HCT116 (cell line): ENCODE measurements at places on chromosomes 1 and 21.

DNA sequence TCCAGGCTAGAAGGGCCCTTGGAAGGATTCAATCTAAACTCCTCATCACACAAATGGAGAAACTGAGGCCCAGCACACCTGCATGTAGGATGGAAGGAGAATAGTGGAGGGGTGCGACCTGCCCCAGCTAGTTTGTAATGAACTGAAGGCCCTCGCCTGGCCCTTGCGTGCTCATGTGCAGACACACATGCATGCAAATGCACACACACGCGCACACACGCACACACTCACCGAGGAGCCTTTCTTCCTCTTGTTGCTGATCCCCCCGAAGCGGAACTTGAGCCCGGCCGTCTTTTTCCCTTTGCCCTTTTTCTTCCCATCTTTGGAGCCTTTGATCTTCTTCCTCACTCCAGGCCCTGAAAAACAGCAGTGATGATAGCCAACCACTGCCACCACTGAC is 27.9 kb downstream of the CHD5 start:
- no peak for DNase-seq

DNA sequence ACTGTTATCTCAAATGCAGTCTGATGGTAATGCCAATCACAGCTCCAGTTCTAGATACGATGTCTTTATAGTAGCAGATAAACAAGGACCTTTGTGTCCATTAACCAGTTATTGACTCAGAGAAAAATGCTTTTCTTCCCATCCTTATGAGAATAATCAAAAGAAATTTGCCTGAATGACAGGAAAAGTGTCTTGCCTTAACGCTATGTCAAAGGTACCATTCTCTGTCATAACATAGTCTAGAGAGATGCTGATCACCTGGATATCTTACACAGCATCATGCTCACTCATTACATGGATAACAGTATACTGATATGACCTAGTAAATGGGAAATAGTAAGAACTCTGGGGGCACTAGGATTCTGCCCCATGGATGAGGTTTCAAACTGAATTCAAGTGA is 151.7 kb upstream of the NEGR1 start:
- no peak for DNase-seq

- DNase-seq = no peak
These were observed 4.9 kb downstream of the DNTTIP2 start for GRCh38 chr1:93874025-93874651.

DNA sequence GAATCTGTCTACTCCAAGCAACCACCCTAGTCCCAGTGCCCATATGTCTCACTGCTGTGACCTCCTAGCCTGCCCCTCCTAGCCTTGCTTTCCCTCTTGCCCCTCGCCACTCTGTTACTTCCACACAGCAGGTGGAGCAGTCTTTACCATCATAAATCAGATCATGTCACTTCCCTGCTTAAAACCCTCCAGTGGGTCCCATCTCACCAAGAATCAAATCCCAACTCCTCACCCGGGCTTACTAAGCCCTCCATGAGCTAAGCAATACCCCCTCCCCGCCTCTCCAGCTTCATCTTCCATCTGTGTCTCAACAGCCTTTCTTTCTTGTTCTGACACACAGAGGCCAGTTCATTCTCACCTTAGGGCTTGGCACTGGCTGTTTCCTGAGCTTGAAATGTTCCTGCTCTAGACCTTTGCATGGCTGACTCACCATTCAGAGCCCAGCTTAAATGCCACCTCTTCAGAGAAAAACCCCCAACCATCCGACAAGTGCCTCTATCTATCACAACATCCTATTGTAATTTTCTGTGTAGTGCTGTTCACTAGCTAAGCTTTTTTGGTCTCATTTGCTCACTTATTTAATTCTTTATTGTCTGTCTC is 22.3 kb downstream of the KNCN start:
- no peak for DNase-seq

DNA sequence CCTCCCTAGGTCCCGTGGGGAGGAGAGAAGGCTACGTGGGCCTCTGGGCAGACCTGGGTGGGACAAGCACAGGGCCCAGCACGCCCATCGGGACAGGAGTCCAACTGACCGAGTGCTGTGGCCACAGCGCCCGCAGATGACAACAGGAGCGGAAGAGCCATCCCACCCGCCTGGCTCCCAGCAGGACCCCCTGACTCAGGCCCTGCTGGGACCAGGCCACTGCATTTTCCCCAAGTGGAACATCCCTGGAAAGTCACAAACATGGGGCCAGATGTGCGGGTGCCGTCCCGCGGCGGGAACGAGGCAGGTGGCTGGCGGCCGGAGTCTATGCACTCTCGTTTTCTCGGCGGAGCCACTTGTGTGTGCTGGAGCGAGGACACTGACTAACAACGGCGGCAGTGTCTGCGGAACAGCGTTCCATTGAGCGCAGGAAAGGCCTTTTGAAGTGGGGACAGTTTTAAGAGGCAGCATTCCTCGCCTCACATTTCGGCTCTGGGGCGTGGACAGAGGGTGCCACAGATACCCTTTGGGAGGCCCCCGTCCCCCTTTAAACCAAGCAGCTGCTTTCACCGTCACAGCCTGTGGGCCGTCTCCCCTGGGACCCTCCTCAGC is 93.7 kb upstream of the ARHGEF16 start:
- DNase-seq = no peak

DNA sequence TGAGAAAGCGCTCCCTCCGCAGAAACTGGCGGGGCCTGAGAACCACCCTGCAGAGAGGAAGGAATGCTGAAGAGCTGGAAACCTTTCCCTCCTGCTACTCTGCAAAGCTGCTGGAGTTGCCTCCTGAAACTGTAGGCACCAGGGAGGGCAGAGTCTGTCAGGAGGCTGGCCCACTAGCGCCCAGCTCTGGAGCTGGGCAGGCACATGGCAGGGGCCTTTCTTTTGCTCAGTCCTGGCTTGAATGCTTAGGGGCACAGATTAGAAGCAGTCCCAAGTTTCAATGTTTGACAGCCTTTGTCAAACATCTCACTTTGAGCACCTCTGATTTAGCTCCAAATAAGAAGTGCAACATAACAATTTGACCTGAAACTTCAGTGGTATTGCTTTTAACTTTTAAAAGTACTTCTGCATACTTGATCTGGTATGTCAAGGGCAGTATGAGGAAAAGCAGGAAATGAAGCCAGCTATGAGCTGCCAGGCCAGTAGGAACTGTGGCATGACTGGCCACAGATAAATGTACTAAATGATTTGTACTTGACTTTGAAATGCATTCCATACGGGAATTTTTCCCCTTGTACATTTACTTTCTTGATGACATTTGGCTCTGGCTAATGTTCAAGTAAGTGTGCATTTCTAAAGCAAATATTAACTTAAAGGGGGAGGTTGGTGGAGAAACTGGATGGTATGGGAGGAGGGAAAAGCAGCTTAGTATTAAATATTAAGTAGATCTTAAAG is 7.2 kb downstream of the C1orf116 start:
- no peak for DNase-seq

DNA sequence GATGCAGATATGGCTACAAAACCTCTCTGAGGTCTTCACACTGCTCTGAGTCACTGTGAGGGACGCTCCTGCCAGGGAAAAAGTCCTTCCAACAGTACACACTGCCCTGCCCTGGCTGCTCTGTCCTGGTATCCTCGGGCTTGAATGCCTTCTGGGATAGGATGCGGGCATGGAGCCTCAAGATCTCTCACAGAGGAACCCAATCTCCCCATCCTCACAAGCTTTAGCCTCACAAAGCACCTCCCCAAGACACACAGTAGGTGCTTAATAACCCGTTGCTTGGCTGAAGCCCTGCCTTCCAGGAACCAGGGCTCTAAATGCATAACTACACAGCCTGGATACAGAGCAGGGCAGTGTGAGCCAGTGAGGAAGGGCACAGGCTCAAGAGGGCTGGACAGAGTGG is 9.2 kb downstream of the RAP1GAP start:
- DNase-seq = no peak

GRCh38 chr1:232263452-232263851 is 366.5 kb downstream of the SIPA1L2 start:
- DNase-seq = no peak

- no peak for DNase-seq
These were observed 3.8 kb downstream of the WNT4 start for GRCh38 chr1:22139066-22139594.

DNA sequence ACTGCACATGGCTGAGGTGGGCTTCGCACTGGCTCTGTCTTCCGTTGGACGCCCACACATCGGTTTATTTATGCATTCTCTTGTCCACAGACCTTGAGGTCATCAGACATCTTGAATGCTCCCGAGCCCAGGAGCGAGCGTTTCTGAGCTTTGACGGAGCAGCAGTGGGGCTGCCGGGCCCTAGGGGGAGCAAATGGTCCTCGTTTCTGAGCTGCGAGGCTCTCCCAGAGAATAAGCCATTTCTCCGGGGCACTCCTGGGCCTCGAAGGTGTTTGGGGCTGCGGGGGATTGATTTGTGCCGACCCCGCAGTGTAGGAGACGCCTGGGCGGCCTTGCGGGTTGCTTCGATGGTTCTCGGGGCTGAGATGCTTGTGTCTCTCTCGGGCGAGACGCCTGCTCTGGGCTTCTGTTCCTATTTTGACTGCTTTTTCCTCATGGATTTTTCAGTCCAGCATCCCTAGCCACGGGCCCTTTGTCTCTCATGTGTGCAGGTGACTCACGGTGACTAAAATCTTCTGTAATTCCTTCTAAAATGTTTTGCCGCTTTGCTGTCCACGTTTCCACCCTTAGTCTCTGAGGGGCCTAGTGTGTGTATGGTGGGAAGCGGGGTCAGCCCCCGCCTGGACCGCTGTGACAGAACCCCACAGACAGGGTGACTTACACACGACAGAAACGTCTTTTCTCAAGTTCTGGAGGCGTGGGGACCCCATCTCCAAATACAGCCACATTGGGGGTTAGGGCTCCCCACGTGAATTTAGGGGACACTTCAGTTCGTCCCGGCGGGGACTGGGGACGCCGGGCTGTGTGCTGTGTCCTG is 62.1 kb downstream of the FAAP20 start:
- no peak for DNase-seq

DNA sequence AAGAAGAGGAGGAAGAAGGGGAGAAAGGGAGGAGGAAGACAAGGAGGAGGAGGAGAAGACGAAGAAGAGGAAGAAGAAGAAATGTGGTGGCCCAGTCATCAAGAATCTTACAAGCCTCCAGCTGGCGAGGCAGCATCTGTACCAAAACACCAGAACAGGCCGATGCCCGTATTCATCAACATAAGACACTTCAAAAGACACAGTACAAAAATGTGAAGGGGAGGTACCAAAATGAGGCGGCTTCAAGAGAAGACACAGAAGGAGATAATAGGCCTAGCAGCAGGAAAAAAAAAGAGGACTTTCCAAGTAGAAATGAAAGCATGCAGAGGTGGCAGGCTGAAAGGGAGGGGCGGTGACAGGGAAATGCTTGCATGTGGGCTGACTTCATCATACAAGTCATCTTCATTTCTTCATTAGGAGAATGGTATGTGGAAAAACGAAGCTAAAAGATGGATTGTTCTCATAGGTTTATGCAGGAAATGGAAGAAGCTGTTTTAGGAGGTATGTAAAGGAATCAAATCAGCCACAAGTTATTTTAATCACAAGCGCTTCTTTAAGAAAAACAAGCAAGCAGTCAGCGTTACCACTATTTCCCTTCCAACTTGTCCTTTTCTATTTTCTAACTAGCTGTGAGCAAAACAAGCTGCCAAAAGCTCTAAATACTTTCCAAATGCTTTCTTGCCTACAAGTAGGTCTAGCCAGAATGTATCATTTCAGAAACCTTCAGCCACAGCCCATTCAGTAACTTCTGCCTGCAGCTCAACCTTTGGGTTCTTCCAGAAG is 192.3 kb downstream of the SLC45A1 start:
- DNase-seq = no peak

DNA sequence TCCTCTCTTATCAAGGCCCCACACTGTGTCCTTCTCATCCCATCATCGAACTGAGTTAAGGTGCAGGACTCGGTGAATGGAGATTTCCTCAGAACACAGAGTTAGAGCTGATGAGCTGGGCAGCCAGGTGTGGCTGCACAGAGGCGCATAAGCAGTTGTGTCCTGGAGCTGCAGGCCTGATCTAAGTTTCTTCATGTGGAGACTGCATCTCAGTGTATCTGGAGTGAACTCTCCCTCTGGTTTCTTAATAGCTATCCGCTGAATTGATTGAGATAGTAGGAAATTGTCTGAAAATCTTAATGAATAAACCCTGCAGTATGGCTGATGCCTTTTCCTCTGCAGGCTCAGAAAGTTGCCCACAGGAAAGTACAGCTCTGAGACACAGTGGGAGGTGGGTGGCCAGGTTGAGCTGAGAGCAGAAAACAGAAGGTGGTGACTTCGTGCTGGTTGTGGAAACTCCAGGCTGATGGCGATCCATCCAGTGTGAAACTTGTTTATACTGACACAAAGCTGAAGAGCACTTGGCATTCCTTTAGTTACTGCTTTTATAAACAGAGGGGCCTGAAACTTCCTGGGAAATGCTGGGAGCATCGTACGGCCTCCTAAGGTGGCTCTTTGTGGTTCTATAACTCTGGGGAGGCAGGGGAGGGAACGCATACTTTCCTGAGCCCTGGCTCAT is 67.4 kb upstream of the F3 start:
- no peak for DNase-seq

DNA sequence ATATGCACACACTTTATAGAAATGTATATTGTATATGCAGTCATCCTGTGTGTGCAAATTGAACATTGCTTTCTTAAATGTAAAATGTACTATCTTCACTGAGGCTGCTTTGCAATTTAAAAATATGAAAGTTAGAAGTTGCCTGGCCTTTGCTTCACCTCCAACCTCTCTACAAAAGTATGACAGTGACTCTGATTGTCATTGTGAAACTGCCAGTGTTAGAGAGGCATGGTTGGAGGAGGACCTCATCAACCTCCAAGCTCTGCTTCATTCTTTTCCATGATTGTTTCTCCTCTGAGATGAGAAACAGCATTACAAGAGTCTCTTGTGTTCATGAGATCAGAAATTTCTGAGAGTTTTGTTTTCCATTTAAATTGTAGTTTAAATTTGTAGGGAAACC is 185.5 kb downstream of the ZC3H11B start:
- DNase-seq = no peak

DNA sequence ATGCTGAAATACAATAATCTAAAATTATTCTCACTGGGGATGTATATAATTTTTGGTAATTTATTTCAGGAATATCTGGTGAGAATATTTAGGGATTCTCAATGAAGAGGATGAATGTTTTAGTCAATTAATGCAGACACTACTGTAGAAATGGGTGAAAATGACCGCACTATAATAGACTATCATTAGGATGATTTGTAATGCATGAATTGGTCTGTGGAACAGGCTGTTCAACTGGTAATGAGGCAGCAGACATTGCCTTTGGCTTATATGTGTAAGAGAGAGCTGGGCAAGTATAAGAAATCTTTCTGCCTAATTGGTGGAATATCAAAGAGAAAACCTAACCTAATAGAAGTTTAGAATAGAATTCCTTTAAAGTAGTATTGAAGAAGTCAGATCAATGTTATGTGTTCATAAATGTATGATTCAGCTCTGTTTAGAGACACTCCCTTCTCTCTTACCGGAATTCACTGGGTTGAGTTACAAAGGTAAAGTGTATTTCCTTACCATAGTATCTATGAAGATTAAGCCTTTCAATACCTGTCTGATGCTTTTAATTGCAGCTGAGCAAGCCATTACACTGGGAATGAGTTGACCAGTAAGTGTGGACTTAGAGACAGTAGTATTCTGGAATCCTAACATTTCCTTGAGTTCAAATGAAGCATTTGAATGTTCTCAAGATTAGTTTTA is 274.5 kb downstream of the S1PR1 start:
- DNase-seq = no peak

GRCh38 chr1:209769171-209769904 is 13.5 kb downstream of the TRAF3IP3 start:
- no peak for DNase-seq

GRCh38 chr21:44391345-44392091 is 38.1 kb downstream of the TRPM2 start:
- DNase-seq = no peak
